ENCODE measurements at places on chromosomes 5 and 9.

DNA sequence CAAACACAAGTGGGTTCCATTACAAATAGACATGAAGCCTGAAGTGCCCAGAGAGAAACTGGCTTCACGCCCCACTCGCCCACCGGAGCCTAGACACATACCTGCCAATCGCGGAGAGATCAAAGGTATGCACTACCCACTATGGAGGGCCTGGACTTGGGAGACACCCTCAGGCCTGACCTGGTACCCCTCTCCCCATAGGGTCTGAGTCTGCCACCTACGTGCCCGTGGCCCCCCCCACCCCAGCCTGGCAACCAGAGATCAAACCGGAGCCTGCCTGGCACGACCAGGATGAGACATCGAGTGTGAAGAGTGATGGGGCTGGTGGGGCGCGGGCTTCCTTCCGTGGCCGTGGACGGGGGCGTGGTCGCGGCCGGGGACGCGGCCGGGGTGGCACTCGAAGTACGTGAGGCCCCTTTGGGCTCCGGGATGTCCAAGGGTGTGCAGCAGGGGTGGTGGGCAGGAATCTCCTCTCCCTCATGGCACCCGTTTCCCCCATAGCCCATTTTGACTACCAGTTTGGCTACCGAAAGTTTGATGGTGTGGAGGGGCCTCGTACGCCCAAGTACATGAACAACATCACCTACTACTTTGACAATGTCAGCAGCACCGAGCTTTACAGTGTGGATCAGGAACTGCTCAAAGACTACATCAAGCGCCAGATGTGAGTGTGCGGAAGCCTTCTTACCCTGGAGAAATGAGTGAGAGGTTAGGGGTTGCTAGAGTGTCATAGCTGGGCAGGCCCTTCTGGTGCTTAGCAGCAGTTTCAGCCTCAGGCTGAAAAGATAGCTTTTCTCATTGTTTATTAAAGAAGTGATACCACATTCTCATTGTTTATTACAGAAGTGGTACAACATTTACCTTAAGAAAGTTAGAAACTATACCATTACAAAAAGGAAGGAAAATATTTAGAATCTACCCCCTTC is 38.7 kb downstream of the LARP1 start:
- no peak for DNase-seq

- no peak for DNase-seq
Measured at GRCh38 chr5:168301593-168302390, 10.3 kb downstream of the WWC1 start.

DNA sequence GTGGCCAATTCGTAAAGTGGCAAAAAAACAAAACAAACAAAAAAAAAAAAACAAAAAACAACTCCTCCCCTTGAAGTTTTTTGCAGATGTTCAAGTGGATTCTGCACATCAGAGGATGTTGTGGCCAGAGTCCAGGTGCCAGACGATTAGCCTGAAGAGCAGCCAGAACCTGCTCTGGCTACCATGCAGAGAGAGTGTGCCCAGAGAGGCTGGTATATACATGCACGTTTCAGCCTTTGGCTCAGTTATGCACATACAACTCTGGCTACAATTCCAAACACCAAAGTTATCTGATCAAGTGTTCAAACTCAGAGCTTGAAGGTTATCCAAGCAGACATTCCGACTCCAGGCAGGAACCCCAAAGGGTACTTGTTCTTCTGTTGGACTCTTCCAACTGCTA is 34.7 kb downstream of the GGTA1 start:
- DNase-seq = no peak

DNA sequence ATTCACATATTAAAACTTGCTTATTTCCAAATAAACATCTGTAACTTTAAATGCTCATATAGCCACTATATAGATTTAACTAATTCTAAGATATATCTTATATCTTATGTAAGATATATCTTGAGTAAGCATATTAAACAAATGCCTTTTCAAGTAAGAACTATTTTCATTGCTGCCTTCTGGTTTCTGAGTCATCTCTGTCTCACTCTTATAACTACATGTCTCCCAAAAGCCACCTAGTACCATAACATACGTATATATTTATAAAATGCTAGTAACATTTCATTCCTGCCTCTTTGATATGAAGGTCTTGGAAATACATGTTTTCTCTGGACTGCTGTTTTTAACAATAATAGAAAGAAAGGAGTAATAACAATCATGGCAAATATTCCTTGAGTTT is 429.5 kb downstream of the DTWD2 start:
- no peak for DNase-seq

DNA sequence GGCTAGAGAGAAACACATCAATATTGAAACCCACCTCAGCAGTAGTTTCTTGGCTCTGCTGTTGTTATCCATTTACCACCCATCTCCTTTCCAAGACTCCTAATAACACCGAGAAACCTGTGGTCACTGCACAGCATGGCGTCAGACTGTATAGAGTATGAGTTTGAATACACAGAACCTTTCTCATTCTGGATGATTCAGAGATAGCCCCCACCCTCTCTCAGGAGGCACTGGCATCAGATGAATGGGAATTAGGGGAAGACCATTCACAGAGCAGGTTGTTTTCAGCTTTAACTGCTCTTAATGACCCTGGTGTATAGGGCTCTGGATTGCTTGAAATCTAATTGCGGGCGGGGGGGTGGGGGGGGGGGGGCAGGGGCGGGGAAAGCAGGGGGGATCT is 86.7 kb downstream of the GPR21 start:
- DNase-seq = no peak

GRCh38 chr9:87513880-87514535 is 16.3 kb downstream of the DAPK1 start:
- DNase-seq = no peak

DNA sequence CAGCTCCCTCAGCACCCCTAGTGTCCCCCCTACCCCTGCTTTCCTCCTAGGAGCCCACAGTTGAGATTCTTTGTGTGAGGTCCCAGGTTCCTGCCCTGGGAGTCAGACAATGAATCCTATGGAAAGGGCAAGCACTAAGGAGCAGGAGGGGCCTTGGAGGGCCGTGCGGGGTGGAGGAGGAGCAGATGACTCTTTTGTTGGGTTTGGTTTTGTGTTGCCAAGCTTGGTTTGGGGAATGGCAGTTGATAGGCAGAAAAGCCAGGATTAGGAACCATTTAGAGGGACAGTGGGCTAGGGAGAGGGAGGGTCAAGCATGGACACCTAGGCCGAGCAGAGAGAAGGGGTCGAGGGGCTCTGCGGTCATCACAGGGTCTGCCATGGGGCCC is 61.6 kb upstream of the SPTLC1 start:
- DNase-seq = no peak

GRCh38 chr9:29861803-29862202 is 2288.5 kb upstream of the C9orf72 start:
- no peak for DNase-seq

GRCh38 chr5:67249590-67249895 is 52.9 kb upstream of the CD180 start:
- no peak for DNase-seq

GRCh38 chr5:55407059-55407684 is 99.4 kb downstream of the MTREX start:
- DNase-seq = no peak

- no peak for DNase-seq
Measured at GRCh38 chr9:116238225-116238624, 84.6 kb downstream of the PAPPA start.

DNA sequence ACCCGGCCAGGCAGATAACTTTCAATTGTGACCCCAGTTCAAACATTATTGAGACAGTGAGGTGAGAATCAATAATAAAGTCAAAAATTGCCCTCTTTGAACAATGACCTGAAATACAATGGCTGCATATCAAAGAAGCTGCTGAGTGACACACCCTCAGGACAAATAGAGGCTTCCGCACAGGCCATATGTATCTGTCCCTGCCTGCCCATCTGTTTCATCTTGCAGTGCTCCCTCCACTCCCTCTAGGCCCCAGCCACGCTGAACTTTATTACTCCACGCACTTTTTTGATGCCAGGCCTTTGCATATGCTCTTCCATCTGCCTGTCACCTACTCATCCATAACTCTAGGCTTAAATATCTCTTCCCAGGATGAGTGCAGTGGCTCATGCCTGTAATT is 15.9 kb upstream of the PFDN1 start:
- DNase-seq = no peak

GRCh38 chr9:117545846-117546245 is 131.0 kb upstream of the ASTN2 start:
- no peak for DNase-seq

DNA sequence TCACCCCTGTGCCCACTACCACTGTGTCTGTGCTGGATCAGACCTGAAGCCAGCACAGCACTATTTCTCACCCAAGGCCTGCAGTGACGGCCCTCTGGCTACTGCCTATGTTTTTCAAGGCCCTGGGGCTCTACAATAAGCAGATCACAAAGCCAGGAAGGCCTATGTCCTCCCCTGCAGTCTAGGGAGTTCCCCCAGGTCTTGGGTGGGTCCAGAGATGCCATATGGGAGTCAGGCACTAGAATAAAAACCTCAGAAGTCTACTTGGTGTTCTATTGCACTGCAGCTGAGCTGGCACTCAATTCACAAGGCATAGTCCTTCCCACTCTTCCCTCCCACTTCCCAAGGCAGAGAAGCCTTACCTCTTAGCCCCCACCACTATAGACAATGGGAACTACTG is 107.1 kb downstream of the FBXO4 start:
- DNase-seq = no peak

- no peak for DNase-seq
Measured at GRCh38 chr5:139451176-139451575, 11.4 kb downstream of the ECSCR start.

GRCh38 chr5:61637566-61637965 is 305.5 kb downstream of the ZSWIM6 start:
- no peak for DNase-seq

GRCh38 chr5:154899151-154899816 is 38.7 kb downstream of the GEMIN5 start:
- DNase-seq = no peak

DNA sequence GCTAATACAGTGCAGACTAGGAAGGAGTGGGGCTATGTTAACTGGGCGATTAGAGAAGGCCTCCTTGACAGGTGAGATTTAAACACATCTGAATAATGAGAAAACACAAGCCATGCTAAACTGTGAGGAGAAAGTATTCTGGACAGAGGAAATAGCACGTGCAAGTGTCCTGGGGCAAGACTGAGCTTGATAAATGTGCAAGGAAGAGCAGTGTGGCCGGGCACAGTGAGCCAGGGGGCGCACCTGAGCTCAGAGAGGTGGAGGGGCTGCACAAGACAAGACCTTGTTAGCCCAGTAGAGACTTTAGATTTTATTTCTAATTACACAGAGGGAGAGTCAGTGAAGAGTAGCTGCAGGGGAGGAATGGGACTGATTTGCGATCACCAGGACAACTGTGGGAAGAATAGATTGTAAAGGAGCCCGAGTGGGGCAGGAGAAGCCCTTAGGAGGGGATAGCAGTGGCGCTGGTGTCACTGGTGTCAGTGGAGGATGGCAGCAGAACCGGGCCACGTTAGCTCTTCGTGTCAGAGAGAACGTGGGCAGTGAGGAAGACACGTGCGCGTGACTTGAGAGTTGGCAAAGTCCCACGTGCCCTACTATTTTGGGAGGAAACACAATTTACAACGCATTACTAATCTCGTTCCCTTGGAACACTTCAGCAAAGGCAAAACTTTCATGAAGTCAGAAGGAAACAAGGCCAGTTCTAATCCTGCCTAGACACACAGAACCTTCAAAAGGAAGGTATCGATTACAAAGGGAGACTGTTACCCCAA is 17.9 kb upstream of the C5orf47 start:
- DNase-seq = no peak

DNA sequence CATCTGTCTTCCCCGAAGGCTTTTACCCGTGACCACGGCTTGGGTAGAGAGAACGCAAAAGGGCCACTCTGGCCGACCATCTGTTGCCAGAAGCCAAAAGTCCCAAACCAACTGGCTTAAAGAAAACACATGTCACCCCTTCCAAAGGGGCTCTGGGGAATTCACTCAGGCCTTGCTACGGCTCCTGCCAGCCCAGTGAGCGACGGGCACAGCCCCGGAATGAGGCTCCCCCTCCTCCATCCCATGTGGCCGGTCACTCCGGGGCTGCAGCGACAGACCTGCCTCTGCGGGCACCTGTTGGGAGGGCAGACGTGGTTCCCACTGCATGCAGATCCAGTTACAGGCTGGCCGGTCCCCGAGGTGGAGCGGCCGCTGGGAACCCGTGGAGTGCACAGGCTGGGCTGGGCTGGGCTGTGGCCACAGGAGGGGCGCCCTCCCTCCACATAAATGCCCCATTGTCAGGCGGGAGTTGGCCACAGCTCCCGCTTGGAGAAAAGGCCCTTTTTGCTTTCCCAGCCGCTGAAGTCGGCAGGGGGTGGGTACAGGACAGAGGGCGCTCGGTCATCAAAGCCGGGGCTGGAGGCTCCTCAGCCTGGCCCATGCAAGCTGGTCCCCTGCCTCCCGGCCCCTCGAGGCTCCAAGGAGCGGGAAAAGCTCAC is 19.9 kb downstream of the NOTCH1 start:
- DNase-seq = no peak

DNA sequence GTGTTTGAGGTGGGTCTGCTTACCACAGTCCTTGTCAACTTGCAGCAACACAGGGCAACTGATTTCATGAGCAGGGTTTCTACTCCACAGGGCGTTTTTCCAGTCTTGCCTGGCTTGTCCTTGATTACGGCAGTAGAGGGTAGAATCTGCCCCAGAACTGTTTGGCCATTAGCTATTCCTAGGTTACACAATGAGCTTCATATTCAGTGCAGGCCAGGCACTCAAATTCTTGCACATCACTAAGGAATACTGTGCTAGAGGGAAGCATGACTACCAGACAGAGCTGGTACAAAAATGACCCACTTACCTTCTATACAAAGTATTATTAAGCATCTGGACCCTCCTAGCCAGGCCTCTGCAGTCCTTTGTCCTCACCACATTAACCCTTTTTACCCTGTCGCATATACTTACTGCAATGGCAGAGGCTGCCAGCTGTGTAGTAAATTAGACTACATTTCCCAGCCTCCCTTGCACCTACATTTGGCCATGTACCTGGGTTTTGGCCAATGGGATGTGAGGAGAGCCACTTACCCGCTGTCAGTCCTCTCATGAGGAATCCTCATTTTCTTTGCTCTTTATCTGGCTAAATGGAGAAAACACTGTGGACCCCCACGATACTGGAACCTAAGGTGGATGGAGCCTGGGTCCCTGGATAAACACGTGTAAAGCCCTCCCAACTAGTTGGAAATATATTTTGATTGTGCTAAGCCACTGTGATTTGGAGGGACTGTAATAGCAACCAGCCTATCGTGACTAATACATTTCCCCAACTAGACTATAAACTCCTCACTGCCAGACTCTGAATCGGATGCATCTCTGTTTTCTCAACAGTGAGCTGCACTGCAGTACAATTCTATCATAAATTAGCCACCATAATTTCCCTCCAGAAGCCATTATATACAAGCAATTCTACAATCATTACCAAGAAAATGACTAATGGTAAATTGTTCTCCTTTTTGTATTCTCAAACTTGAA is 218.7 kb downstream of the GLIS3 start:
- peak; percentile 28 for DNase-seq

DNA sequence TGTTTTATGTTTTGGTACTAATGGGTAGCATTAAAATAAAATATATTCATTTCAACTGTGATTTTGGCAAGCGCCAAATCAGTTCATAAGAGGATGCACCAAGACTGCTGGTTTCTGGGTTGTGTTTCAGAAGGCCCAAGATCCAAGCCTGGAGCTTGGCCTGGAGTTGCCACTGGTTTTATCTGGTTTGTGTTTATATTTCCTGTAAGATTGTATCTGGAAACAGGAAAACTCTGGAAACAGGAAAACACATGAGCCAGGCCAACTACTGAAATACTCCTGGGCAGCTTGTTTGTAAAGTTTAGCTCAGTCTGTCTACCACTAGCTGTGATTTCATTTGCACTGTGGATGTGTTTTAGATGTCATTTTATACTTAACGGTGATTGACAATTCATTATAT is 5.5 kb downstream of the FSTL4 start:
- DNase-seq = no peak

Measured in WTC11 (cell line).